ENCODE measurements at places on chromosomes 7 and 10.

GRCh38 chr7:39659356-39660013 lies 36.1 kb downstream of the RALA start:
- DNase-seq, result no peak

GRCh38 chr7:43850348-43851116 lies 18.8 kb downstream of the MRPS24 start:
- no peak for DNase-seq

DNA sequence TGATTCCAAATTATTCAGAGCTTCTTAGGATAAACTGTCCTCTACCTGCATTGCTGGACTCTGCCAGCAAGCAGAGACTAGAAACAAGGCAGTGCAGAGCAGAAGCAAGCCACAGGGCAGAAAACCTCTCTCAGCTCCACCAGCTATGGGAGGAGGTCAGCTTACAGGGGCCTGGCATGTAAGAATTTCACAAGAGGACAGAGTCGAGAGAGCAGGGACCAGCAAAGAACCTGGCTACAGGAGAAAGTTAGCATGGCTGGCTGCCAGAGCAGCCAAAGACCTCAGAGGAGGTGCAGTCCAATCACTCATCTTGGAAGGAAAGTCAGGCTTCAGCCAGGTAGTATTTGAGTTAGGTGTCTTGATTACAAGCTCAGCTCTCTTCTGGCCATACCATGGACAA lies 62.9 kb downstream of the ENO4 start:
- no peak for DNase-seq

GRCh38 chr7:24757353-24758275 lies at the start of gene GSDME:
Gene GSDME (minus strand): TSS chr7:24757464. CDS start chr7:24749774, 7,690 bp downstream.
- DNase-seq, result no peak

- peak; percentile 84 for DNase-seq
Observed at GRCh38 chr10:6239213-6239991, 36.7 kb downstream of the PFKFB3 start.
